ENCODE measurements at places on chromosomes 2 and 18. TPM values are rescaled to one million over a fixed set of nuclear protein-coding genes. Genes with fewer than 3 reads are reported as not detected.

MFSD6 gene
- 25.7 TPM for total RNA-seq

IFIH1 gene
- 70.9 TPM for total RNA-seq

LRPPRC gene
- total RNA-seq = 46.7 TPM

IL1RL1 gene
- not detected for total RNA-seq

RNF149 gene
- total RNA-seq = 4.6 TPM

ITGB6 gene
- total RNA-seq = 1.6 TPM

PXDN gene
- 115 TPM for total RNA-seq

CYP1B1 gene
- total RNA-seq = 8.3 TPM

WDR75 gene
- total RNA-seq = 32.0 TPM

USP40 gene
- total RNA-seq = 11.8 TPM

SPIRE1 gene
- total RNA-seq = 21.2 TPM

FKBP1B gene
- 6.6 TPM for total RNA-seq

CRYGC gene
- not detected for total RNA-seq

DNAJC5G gene
- not detected for total RNA-seq

ARHGAP25 gene
- 0.52 TPM for total RNA-seq

TEX44 gene
- total RNA-seq = not detected

SCN3A gene
- total RNA-seq = 0.39 TPM

C2orf78 gene
- not detected for total RNA-seq

UCN gene
- total RNA-seq = 1.6 TPM

RUFY4 gene
- not detected for total RNA-seq

GPR45 gene
- total RNA-seq = not detected

CRACDL gene
- total RNA-seq = not detected

PFN4 gene
- total RNA-seq = 0.12 TPM

SKA1 gene
- 37.5 TPM for total RNA-seq

GRHL1 gene
- total RNA-seq = 3.2 TPM

SKOR2 gene
- not detected for total RNA-seq

LCT gene
- total RNA-seq = not detected

SP110 gene
- total RNA-seq = 93.4 TPM

CCDC74B gene
- total RNA-seq = 5.8 TPM

LYG1 gene
- 0.96 TPM for total RNA-seq

SCTR gene
- not detected for total RNA-seq

LYG2 gene
- total RNA-seq = not detected

SF3B6 gene
- 302 TPM for total RNA-seq

DNER gene
- total RNA-seq = 21.5 TPM

LONRF2 gene
- 0.10 TPM for total RNA-seq

CD207 gene
- total RNA-seq = not detected

RBFA gene
- 40.5 TPM for total RNA-seq

SCYGR4 gene
- total RNA-seq = not detected

AOX1 gene
- total RNA-seq = 18.7 TPM

ACTG2 gene
- total RNA-seq = 0.89 TPM

LRP1B gene
- not detected for total RNA-seq

APCDD1 gene
- 6.8 TPM for total RNA-seq

CRYBA2 gene
- total RNA-seq = not detected

ASTL gene
- total RNA-seq = 0.17 TPM

TRABD2A gene
- total RNA-seq = 3.7 TPM

Measured in M059J (cell line).